ENCODE measurements at places on chromosomes 13 and 19. TPM values are rescaled to one million over a fixed set of nuclear protein-coding genes. Genes with fewer than 3 reads are reported as not detected.

GRCh38 chr13:30880151-30880855, 25.8 kb upstream of the MEDAG start:
- no peaks in the 10 kb centered on the region for H3K36me3 ChIP-seq
- H3K4me3 ChIP-seq = no peak overlapping the region
- peaks cover 20% of the 10 kb centered on the region for H3K4me1 ChIP-seq

- H3K4me3 ChIP-seq = no peak overlapping the region
- no peak overlapping the region for H3K27ac ChIP-seq
- no peaks in the 10 kb centered on the region for H3K36me3 ChIP-seq
- DNase-seq = no peak
Measured at GRCh38 chr13:84985860-84986259, 813.4 kb downstream of the SLITRK6 start.

- H3K4me1 ChIP-seq = no peaks in the 10 kb centered on the region
- H3K27me3 ChIP-seq = no peaks in the 10 kb centered on the region
- no peak overlapping the region for H3K27ac ChIP-seq
Measured at GRCh38 chr13:36801035-36801434, 18.0 kb upstream of the RFXAP start.

DNA sequence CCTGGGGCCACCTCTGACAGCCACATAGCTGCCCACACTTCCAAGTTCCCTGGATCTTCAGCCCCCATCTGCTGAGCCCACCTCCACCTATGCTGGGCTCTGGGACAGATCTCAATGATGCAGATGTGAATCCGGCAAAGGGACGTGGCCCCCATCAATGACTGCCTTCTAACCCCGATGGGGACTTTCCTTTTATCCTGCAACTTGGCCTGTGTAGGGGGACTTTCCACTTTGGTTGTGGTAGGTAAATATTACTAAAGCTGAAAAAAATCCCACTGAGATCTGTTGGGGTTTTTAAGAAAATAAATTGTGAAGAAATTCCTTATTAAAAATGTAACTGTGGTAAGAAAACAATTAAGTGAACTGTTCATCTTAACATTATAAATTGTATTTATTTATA, 20.8 kb upstream of the ASPDH start:
- H3K27me3 ChIP-seq = no peaks in the 10 kb centered on the region
- no peaks in the 10 kb centered on the region for H3K4me1 ChIP-seq
- no peak overlapping the region for H3K27ac ChIP-seq
- H3K36me3 ChIP-seq = no peaks in the 10 kb centered on the region

The RXFP2 gene
- not detected for total RNA-seq

The LACC1 gene
- total RNA-seq = 11.1 TPM

DNA sequence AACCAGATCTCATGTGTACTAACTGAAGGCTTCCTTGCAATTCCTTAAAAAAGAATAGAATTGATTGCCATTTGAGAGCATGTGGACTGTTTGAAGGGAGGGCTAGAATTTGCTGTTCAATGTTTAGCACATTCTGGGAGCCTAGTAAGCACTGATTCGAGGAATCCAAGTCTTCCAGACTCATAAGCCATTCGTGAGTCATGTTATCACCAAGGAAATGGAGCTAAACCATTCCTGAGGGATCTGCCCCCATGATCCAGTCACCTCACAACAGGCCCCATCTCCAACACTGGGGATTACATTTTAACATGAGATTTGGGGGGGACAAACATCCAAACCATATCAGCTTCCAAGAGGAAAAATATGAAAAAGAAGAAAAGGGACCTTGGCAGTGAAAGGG, 276.4 kb downstream of the KCNRG start:
- H3K4me3 ChIP-seq = no peak overlapping the region
- no peaks in the 10 kb centered on the region for H3K27me3 ChIP-seq
- H3K36me3 ChIP-seq = no peaks in the 10 kb centered on the region
- no peak for DNase-seq
- H3K4me1 ChIP-seq = no peaks in the 10 kb centered on the region
- no peak overlapping the region for H3K27ac ChIP-seq

Measured in hepatocyte (in vitro differentiated cells).